ENCODE measurements at places on chromosomes 11 and 22.
A peak's percentile ranks its signal among the peaks of the same experiment; 100 is the strongest.

- DNase-seq: no peak
Measured at GRCh38 chr11:69814411-69814810, 4.8 kb downstream of the FGF3 start.

GRCh38 chr11:16133867-16134266 lies 222.5 kb downstream of the SOX6 start:
- no peak for DNase-seq

DNA sequence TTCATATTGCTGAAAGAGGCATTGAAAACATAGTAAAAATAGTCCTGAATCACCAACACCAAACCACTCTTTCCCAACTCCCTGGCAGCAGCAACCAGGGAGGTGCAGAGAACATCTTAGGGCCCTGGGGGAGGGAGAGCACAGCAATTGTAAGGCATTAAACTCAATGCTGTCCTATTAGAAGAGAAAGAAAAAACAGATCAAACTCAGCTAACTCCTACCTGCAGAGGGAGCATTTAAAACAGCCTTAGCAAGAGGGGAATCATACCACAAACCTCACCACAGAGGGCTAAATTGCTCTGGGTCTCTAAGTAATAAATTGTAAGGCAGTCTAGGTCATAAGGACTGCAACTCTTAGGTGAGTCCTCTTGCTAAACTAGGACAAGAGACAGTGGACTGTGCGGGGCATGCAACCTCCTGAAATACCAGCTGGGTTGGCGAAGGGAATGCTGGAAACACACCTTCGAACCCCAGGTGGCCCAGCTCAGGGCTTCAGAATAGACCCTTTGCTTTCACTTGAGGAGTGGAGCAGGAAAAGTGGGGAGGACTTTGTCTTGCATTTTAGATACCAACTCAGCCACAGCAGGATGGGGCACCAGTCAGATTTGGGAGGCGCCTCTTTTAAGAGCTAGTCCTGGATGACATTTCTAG lies 697.1 kb upstream of the FAT3 start:
- no peak for DNase-seq

GRCh38 chr22:32785321-32786026 lies 16.0 kb upstream of the TIMP3 start:
- no peak for DNase-seq

- no peak for DNase-seq
Measured at GRCh38 chr22:26585104-26585790, 4.7 kb downstream of the TPST2 start.

DNA sequence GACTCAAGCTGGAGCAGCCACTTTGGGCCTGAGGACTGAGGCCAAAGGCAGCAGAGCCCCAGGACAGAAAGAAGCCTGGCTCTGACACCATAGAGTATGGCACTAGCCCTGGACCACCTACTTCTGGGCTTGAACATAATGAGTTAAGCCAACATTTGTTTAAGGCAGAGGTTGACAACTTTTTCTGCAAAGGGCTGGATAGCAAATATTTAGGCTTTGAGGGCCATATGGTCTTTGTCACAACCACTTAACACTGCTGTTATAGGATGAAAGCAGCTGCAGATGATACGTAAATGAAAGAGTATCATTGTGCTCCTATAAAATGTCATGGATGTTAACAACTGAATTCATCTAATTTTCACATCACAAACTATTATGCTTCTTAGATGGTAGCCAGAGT lies 16.6 kb downstream of the OSBP start:
- no peak for DNase-seq

DNA sequence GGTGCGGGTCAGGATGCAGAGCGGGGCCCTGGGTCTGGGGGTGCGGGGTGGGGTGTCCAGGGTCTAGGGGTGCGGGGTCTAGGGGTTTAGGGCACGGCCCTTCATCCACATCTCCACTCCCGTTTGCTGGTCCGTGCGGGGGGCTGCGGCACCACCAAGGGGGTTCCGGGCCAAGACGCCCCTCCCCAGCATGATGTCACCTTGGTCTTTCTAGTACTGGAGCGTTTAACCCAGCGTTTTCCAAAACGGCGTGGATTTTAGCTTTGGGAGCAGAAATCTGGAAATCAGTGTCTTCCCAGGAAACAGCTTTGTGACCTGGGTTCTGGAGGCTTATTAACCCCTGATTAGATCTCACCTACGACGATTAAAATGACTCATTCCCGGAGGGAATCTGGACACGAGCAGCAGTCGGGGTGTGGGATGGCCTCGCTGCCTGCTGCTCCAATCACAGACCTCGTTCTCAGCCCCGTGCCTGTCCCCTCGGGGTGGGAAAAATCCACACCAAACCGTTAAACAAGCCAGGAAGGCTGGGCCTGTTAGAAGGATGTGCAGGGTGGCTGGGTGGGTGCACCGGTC lies 759 bp downstream of the AP2A2 start:
- DNase-seq: no peak

- DNase-seq: no peak
Measured at GRCh38 chr11:3641701-3642070, at the start of gene ART5. Gene ART5 (minus strand): TSS chr11:3641992. CDS start chr11:3641862, 130 bp downstream.

DNA sequence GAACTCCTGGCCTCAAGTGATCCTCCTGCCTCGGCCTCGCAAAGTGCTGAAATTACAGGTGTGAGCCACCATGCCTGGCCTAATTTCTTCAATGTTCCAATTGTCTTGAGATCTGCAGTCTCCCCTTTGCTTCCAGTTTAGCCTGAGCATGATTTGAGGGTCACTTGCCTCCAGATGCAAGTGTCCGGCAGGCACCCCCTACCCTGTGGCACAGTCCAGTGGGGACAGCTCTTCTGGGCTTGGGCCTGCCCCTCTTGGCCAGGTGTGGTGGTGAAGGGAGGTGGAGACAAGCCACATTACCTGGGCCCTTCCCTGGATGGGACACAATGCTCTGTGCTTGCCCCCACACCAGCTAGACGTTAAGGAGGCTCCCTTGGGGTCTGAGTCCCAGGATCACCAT lies 21.3 kb upstream of the CACNG2 start:
- DNase-seq: no peak

DNA sequence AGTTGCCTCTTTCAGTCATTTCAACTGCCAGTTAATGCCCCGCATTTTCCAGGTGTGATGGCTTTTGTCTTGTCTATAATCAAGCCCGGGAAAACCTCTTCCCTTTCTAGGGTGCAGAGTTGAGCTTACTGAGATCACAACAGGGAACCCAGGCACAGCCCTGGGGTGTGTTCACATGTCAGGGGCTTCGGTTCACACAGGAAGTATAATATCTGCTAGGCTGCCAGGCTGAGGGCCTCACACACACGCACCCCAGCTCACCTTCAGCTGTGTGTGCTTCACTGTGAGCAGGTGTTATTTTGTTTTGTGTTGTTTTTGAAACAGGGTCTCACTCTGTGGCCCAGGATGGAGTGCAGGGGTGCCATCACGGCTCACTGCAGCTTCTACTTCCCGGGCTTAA lies 9.7 kb upstream of the SOX10 start:
- no peak for DNase-seq

- DNase-seq: no peak
Measured at GRCh38 chr22:21677606-21678443, 12.0 kb downstream of the PPIL2 start.

- no peak for DNase-seq
Measured at GRCh38 chr22:48376936-48377712, 1450.5 kb downstream of the BRD1 start.

DNA sequence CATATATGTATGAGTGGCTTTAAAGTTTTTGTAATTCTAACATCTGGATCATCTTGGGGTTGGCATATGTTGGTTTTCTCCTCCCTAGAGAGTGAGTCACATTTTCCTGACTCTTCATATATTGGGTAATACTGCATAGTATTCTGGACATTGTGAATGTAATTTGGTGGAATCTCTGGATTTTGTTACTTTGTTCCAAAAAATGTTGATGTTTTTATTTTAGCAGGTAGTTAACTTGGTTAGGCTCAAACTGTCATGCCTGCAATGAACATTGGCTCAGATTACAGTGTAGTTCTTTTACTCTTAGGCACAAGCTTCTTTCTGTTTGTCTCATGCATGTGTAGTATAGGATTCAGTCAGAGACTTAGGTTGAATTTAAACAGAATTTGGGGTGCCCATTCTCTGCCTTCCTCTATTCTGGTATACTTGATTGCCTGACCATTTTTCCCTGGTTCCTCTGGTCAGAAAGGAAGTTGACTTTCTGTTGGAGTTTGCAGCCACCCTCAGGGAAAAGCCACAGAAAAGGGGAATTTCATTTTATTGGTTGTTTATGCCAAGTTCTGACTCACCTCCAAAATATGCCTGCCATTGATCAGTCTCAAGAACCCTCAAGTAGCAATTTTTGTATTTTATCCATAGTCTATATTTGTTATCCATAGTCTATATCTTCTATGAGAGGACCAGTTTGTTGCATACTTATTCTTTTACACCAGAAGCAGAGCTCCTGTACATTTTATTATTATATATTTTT lies 151.7 kb downstream of the UVRAG start:
- no peak for DNase-seq

DNA sequence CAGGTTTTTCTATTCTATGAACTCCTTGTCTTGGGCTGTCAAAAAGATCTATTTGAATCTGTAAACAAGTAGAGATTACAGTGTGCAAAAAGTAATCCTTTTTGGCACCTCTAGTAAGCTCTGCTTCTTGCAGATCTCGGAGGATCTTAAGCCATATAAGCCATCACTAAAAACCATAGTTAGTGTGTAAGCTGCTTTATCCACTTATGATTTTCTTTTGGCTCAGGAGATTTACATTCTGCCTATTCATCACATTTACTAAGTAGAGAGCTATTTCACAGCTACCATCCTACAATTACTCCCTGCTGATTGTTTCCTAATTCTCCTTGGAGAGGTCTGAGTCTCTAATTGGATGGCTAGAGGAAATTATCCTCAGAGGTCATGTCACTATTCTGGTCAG lies 385.7 kb downstream of the AASDHPPT start:
- DNase-seq: no peak

- DNase-seq: peak; percentile 68
Measured at GRCh38 chr11:72471005-72471898, 36.9 kb upstream of the CLPB start.

- no peak for DNase-seq
Measured at GRCh38 chr11:221539-221938, 14.0 kb downstream of the RIC8A start.

DNA sequence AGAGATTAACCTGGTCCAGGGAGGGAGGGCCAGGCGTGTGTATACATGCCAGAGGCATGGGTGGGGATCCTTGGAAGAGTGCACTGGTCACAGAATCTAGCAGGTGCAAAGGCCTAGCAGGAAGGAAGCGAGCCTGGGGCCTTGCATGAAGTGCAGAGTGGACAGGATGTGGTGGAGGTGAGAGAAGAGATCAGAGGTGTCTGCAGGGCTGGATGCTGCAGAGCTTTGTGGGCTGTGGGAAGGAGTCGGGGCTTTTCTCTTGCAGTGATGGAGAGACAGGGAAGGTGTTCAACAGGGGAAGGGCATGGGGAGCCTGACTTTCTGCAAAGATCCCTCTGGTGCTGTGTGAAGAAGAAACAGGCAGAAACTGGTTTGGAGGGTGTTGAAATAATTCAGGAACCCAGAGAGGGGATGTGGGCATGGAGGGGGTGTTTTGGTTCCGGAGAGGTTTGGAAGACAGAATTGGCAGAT lies 2.5 kb upstream of the TPST2 start:
- peak; percentile 59 for DNase-seq

DNA sequence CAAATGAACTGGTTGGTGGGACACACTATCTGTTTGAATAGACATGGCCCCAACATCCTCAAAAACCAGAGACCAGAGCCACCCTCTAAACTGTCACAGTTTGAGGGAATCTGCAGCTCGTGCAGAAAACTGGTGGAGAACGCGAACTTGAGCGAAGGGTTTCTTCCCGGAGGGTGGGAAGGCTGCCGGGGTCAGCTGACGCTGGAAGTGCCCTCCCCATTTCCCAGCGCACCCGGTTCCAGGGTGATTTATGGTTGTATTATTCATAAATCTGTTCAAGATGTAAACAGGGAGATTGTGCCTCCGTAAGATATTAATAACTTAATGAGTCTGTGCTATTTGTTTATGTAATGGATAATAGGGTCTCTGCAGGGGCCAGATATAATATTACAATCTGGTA lies 1396.7 kb downstream of the BRD1 start:
- DNase-seq: no peak

DNA sequence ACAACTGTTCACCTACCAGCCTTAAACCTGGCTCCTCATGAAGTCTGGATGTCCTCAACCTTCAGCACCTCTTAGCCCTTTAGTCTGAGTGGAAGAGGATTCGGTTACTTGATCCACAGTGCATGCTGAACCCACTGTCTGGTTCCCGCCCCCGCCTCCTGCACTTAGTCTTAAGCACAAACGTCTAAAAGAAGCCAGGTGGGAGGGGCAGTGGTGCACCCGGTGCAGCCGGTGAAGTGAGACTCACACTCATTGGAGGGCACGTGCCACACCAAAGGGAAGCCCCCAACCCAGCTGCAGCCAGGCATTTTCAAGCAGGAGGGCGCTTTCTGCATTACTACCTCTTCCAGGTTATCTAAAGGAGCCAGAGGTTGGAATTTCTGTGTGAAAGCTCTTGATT lies 146.8 kb downstream of the COMMD9 start:
- DNase-seq: no peak

GRCh38 chr22:26524870-26525269 lies 12.6 kb upstream of the TFIP11 start:
- no peak for DNase-seq

GRCh38 chr11:35747668-35748067 lies 85.1 kb downstream of the TRIM44 start:
- DNase-seq: no peak

- no peak for DNase-seq
Measured at GRCh38 chr11:92111287-92111686, 113.3 kb upstream of the FAT3 start.

DNA sequence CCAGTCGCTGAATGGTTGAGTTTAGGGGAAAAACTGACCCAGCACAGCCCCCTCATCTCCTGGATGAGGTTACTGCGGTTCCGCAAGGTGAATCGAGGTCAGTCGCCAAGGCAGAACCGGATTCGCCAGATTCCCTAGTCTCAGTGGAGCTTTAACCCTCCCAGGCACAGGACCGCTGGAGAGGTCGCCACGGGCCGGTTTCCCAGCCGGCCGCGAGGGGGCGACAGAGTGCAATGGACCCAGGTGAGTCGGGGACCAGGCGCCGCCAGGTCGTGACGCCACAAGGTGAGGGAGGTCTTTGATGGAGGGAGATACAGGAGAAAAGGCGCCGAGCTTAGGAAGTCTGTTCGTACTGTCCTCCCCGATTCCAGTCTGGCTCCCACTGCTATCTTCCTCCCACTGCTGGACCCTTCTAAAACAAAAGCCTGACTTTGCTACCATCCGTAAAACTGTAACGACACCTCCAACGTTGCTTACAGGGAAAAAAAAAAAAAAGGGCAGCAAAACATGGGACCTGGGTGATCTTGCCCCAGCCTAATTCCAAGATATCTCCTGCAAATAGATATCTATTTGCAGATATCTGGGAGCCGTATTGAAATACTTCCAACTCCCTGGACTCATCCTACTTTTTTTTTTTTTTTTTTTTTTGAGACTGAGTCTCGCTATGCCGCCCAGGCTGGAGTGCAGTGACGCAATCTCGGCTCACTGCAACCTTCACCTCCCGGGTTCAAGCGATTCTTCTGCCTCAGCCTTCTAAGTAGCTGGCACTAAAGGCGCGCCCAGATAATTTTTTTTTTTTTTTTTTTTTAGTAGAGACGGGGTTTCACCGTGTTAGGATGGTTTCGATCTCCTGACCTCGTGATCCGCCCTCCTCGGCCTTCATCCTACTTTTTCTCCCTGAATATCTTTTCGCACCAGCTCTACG lies 1.4 kb upstream of the GGA1 start:
- peak; percentile 94 for DNase-seq

Measured in activated T-cell treated with anti-CD3 and anti-CD28 coated beads, Interleukin-2, amount 50 U/mL, for 48 hours (primary cell).